Left colon (tissue), 2 donors: ENCODE measurements at places on chromosomes 5 and 9. TPM values are rescaled to one million over a fixed set of nuclear protein-coding genes. Genes with fewer than 3 reads are reported as not detected.
A peak's percentile ranks its signal among the peaks of the same experiment; 100 is the strongest.

DNA sequence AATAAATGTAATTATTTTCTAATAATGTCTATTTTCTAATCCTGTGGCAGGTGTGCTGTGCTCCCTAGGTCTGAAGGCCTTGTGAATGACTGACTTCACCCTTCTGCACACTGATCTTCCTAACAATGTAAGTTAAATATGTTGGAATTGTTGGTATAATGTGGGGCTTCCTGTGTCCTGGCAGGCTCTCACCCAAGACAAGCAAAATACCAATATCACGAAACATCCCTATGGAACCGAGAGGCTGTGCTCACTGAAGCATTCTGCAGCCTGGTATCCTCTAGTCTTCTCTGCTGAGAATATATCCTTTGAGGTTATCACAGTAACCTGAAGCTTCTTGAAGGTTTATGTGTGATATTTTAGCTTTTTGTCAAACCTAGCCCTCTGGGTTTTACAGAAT is 159.4 kb downstream of the GABRB2 start:
- DNase-seq: no peak

DNA sequence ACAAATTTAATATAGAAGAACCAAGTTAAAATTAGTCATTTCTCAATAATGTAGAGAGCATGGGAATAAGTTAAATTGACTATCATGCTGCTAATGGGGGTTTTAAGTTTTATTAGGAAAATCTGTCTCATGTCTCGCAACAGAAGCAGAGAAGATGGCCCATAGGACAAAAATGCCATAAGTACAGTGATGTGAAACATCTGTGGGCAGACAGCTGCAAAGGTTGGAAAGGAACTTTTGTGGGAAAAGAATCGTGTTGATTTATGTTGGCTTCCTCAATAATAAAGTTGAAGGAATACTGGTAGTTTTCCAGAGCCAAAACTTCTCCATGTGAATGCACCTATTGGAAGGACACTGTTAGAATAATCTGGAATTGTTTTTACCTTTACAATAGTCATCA is 44.8 kb downstream of the VCAN start:
- no peak for DNase-seq

DNA sequence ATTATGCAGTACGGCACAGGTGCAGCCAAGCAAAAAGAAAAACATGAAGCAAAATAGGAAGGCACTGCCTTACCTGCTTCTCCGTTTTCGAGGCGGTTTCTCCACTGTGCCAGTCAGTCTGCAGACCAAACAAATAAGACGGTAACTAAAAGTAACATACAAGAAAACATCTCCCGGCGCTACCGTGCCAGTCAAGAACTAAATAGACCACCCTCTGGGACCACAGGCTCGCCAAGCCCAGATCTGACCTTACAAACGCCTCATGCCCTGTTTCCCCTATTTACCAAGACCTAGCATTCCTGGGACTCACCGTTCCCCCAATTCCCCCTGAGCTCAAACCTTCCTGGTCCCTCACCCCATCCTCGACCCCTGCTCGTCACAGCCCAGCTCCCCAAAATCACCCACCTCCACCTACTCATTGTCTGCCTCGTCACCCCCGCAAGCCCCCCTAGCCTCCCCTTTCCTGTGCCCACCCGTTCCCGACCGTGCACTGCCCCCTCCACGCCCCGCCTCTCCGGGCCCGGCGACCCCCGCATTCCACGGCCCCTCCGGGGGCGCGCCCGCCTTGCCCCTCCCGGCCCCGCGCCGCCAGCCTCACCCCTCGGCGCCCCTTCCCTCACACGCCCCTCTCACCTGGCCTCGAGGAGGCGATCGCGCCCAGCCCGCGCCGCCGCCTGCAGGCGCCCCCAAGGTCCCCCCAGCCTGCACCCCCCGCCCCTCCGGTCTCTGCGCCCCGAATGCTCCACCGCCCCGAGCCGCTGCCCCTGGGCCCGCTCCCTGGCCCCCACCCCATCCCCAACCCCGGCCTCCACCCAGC is 560 bp downstream of the SCAI start:
- DNase-seq: peak; percentile 21

DNA sequence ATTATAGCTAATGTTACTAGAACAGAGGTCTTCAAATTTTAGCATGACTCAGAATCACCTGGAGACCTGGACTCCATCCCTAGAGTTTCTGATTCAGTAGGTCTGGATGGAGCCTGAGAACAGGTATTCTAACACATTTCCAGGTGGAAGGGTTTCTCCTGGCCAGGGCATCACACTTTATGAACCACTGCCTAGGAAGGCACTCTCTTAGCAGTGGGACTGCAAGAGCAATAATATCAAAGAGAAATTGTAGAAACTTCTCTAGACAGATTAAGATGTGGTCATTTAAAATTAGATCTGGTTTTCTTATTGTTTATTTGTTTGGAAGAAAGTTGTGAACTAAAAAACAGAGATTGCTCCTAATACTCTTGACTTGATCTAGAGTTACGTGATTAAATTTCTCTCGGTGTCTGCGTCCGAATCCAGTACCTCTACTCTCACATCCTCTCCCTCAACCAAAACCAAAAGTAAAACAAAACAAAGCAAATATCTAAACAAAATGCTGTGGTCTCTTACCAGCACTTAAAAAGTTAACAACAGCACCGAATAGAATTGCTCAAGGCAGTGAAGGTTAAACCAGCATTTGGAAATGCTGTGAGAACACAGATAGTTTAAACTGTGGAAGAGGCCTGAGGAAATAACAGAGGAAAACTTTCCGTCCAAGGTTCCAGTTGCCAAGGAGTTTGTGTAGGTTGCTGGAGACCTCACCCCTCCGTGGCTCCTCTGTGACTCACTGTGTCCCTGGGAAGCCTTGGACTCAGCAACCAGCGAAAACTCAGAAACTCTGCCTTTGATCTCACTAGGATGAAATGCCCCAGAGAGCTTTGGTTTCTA is 193.4 kb downstream of the ARRDC3 start:
- no peak for DNase-seq

- no peak for DNase-seq
Observed at GRCh38 chr9:29730163-29730562, 2156.9 kb upstream of the C9orf72 start.

GRCh38 chr5:173778152-173778782 is 109.9 kb upstream of the CPEB4 start:
- DNase-seq: no peak

DNA sequence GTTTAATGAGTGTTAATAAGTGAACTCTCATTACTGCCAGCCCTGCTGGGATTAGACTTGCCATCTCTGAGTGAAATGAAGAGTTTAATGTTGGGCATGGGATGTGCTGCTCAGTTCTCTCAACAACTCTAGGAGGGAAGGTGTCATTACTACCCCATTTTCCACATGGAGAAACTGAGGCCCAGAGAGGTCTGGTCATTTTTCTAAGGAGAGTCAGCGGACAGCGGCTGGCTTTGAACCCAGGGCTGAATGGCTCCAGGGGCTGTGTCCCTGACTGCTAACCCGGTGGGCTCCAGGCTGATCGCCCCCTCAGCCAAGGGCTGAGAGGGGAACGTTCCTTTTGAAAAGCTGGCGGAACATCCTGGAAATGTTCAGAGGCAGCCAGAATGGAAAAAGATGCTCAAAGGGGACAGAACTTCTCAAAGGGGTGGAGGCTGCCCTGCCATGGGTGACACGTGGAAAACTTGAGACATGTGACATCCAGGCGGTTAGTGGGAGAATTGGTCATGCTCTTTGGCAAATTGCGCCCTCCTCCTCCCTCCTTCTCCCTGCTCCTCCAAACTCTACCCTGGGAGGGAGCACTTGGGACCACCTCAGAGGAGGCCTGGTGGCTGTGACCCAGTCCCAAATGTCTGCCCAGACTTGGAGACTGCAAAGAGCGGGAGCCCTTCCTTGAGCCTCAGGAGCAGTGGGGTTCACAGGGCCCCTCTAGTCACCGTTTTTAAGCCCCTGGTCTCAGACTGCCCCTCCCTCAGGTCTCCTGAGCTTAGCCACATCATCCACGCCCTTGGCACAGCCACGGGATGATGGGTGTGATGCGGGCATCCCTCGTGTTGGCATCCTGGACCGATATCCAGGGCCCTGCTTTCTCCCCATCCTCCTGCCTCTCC is 28.7 kb downstream of the DNM1 start:
- no peak for DNase-seq

DNA sequence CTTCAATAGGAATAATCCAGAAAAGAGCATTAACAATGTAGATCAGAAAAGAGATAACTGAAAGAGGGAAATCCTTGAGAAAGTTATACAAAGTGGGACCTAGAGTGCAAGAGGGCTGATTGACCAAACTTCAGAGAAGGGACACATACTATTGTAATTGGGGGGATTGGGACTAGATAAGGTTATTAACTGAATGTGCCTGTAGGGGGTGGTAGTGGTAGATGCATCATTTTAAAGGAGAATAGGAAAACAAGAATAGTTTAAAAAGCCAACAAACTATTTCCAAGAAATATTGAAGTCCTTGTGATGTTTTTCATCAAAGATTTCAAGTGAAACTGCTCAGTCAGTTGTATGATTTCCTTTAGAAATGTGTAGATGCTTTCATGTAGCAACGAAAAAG is 468.5 kb downstream of the TAF11L14 start:
- no peak for DNase-seq

- DNase-seq: no peak
Observed at GRCh38 chr5:37873988-37874387, 34.1 kb upstream of the GDNF start.

DNA sequence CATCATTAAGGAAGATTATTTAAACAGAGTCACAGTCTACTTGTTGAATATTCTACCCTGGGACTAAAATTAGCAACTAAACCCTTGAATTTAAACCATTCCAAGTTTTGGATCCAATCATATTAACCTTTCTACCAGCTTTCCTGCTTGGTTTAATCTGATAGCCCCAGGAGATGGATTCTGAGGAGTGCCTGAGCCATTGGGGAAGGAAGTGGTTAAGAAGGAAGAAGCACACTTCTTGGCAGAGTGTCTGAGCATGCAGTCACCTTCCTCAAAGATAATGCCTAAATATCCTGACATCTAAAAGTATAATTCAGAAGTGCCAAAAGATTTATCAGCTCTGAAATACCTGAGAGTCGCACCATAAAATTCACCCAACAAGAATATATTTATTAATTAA is 74.1 kb upstream of the SNCAIP start:
- DNase-seq: no peak

DNA sequence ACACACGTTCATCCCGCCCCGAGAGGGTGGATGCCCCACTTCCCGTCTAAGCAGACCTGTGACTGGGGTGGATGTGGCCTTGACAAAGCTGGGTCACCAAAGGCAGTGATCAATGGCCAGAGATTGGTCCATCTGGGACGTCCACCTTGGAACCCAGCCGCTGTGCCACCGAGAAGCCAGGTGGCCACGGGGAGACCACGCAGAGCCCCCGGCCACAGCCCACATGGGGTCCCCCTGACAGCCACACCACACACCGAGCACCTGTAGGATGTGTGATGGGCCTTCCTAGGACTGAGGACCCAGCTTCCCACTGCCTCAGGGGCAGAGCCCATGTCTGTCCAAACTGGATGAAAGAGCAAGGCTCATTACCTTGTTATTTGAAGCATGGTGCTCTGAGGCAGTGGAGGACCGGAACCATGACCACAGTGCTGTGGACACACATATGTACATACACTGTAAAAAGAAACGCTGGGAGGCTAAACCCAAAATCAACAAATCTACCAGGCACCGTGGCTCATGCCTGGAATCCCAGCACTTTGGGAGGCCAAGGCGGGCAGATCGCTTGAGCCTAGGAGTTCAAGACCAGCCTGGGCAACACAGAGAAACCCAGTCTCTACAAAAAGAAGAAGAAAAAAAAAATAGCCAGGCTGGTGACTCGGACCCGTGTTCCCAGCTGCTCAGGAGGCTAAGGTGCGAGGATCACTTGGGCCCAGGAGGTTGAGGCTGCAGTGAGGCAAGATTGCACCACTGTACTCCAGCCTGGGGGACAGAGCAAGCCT is 50.1 kb downstream of the MRPL36 start:
- DNase-seq: no peak

GRCh38 chr5:72434056-72434780 is 73.0 kb downstream of the ZNF366 start:
- no peak for DNase-seq

DNA sequence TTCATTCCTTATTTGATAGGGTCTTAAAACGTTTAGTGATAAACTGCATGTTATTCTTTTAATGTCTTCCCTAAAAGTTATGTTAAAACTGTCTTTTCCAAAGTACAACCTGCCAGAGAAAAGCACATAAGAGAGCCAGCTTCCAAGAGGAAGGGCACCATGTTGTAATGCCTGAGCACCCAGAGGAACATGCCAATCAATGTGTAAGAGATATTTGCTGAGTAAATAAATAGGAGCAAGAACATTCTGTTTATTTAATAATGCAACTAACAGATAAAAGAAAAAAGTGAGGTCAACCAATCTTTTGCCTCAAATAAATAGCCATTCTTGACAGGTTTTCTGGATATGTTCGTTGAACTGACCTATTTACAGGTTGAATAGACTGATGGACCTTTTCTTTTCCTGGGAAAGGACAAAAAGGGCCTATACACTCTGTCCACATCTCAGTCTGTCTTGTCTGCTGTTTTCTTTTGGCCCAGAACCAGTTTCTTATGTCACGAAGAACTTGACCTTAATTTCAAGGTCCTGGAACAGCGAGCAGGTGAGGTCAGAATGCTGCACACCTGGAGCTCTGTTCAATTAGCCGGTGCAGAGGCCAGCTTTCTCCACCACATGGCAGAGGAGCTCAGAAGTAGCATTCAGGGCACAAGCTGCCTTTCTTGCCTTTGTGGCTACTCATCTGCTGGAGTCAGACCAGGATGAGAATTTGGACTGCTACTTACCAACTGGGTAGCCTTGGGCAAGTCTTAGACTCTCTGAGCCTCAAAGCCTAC is 77.7 kb downstream of the PLCXD3 start:
- no peak for DNase-seq

DNA sequence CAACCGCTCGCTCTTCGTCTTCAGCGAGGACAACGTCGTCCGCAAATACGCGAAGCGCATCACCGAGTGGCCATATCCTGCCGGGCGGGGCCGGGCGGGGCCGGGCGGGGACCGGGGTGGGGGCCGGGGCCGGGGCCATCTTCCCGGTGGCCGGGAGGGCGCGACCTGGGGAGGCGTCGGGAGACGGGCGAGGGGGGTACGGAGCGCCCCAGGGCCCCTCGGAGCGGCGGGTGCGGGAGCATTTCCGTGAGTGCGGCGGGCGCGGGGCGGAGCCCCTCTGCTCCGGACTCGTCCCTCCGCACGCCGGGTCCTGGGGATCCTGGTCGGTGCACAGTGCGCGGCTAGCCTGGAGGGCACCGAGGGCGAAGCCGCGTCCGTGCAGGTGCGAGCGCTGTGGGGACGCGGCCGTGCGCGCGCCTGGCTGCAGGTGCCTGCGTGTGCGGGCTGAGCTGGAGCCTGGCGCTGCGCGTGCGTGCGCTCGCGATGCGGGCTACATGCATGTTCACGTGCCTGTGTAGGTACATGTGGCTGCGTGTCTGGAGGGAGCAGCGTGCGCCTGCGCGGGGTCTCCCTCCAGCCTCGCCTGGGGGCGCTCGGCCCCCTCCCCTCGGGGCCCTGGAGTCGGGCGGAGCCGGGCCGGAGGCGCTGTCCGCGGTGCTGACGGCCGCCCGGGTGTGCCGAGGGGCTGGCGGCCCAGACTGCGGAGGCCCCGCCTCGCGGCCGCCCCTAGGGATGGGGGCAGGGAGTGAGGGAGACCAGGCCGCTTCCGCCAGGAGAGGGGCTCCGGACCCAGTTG is 762 bp downstream of the CACNA1B start:
- no peak for DNase-seq

The TEX48 gene
- total RNA-seq: not detected

The SPATA31E1 gene
- not detected for total RNA-seq

The TRIM41 gene
- 21.5 TPM for total RNA-seq
